ENCODE measurements at places on chromosomes 6 and 20. TPM values are rescaled to one million over a fixed set of nuclear protein-coding genes. Genes with fewer than 3 reads are reported as not detected.

The LPIN3 gene
- 10.0 TPM for total RNA-seq

DNA sequence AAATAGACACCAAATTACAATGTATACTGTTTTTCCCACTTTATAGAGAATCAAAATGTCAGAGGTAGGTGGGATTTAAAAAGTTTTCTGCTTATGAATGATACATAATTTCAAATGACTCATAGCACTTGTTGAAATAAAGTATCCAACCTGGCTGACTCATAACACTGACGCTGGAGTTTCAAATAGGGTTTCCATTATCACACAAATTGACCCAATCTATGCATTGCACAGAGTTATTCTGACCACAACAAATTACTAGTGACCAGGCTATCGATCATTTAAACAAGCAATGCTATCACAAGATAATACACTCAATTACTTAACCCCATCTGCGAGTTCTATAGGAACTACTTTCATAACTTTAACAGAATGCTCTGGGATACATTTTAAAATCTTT, 31.9 kb upstream of the PRELID3B start:
- peak; percentile 83 for DNase-seq

DNA sequence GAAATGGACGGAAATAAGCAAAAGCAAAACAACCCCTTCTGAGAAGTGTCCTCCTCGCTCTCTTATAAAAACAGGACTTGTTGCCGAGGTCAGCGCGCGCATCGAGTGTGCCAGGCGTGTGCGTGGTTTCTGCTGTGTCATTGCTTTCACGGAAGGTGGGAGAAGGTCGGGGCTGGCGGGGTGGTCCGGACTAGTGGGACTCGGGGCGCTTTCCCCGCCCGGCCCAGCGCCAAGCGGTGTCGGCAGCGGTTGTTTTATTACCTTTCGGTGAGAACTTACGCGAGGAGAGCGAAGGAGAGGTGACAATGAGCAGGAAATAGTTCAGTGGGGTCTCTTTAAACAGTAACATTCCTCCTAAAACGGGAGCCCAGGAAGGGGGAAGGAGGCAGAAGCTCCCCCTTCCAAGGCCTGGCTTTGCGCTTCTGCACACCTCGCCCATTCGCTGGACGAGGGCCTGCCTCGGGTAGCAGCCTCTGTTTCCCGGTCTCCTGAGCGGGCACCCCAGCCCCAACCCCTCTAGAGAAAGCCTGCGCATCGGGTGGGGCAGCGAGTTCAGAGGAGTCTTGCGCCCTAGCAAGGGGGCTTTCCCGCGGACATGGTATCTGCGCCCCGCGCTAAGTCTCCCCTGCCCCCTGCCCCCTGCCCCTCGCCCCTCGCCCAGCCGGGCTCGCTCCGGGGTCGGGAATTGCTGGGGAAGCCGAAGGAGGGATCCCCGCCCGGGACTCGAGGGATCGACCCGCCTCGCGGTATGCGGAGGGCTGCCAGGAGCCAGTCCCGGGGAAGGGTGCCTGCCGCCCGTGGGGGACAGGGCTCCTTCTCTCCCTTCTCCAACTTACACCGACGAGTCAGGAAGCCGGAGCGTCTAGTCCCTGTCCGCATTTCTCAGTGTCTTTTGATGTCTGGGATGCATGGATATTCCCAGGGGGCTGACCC, 1.2 kb upstream of the TBXT start:
- no peak for DNase-seq

DNA sequence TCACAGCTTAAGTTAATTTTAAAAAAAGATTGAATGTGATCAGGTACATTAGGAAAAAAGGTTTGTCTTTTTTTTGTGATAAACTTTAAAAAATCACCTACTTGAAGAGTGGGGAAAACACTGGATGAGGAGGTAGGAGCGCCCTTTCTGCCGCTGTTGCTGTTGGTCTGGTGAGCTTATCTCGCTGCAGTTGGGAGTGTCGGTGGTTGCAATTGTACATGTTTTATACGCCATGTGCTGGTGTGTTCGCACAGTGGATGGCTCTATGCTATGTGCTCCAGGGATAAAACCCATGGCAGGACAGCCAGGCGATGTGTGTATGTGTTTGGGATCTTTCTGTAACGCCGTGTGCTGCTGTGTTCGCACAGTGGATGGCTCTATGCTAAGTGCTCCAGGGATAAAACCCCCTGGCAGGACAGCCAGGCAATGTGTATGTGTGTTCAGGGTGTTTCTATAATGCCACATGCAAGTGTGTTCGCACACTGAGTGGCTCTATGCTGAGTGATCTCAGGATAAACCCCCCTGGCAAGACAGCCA, 1.7 kb downstream of the SLC22A3 start:
- no peak for DNase-seq

The LAMA2 gene
- total RNA-seq, result under 0.01 TPM

DNA sequence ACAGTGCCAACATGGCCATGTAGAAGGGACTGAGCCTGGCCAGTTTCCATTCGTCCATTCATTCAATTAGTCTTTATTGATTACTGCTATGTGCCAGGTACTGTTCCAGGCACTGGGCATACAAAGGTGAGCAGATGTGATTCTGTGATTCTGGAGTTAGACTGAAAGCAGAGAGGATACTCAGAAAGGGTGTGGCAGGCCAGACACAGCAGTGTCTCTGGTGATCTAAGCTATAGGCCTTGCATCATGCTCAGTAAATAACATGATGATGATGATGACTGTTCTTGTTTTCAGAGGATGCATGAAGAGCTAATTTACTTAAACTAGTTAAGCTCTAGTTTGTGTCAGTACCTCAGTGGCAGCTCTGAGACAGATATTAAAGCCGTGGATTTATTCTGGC, 31.4 kb upstream of the FUCA2 start:
- DNase-seq, result peak; percentile 76

Measured in bronchial epithelial cell (primary cell).